Sigmoid colon (tissue), 7 donors: ENCODE measurements at places on chromosomes 6 and 20. TPM values are rescaled to one million over a fixed set of nuclear protein-coding genes. Genes with fewer than 3 reads are reported as not detected.

Gene CCR6
- total RNA-seq: not detected

Gene WFDC5
- total RNA-seq: not detected

Gene GPX5
- total RNA-seq: not detected

Gene HSF2
- total RNA-seq: 37.1 TPM

Gene ULBP1
- total RNA-seq: not detected

Gene CLVS2
- 2.8 TPM for total RNA-seq
